ENCODE measurements at places on chromosomes 11 and 22.

DNA sequence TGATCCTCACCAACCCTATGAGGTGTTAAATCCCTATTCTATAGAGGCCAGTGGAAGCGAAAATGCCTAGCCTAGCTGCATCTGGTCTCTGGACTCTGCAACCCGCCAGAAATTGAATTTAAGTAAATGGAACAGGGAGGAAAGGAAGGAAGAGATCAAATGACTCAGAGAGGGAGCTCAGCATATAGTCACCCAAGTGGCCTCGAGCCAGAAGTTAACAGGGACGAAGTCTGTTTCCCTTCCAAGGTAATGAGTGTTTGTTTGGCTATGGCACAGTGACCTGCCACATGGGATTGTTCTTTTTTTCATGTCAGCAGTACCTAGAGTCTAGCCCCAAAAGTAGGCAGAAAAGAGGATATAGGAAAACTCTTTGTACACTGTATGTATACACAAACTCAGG is 66.3 kb downstream of the PAK1 start:
- DNase-seq = peak; percentile 74

DNA sequence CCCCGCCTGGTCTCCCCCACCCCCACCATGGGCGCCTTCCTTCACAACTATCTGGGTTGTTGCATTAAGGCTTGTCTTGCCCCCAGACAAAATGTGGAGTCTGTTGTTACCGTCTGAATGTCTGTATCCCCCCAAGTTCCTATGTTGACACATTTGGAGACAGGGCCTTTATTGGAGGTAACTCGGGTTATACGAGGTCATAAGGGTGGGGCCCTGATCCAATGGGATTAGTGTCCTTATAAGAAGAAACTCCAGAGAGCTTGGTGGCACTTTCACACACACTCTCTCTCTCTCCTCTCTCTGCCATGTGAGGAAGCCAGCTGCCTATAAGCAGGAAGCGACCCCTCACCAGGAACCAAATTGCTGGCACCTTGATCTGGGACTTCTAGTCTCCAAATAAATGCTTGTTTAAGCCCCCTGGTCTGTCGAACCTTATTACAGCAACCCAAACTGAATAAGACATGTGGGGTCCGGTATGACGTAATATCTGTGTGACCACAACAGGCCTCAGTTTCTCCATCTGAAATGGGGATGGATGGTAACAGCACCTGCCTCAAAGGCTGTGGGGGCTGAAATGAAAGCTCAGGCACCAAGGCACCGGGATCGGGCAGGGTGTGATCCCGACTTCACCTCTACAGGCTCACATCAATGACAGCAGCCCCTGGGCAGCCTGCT is 222.3 kb downstream of the CTTN start:
- no peak for DNase-seq

GRCh38 chr11:78219493-78220217 is 30.9 kb downstream of the USP35 start:
- DNase-seq = peak; percentile 41

- DNase-seq = no peak
Observed at GRCh38 chr11:74086242-74086884, 77.5 kb upstream of the UCP3 start.

GRCh38 chr11:126197277-126197939 is 14.0 kb downstream of the RPUSD4 start:
- no peak for DNase-seq

DNA sequence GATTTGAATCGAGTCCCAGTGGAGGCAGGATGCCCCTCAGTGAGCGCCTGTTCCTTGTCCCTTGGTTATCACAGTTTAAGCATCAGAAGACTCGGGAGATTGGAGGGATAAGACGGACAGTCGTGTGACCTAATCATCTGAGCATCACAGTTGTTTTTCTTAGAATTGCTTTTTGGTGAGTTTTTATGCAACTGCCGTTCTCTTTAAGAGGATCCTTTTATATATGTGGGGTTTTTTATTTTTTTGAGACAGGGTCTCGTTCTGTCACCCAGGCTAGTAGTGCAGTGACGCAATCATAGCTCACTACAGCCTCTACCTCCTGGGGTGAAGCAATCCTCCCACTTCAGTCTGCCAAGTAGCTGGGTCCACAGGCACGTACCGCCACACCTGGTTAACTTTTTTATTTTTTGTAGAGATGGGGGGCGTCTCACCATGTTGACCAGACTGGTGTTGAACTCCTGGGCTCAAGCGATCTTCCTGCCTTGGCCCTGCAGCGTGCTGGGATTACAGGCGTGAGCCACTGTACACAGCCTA is 16.5 kb downstream of the NUP50 start:
- no peak for DNase-seq

- DNase-seq = no peak
Observed at GRCh38 chr11:107494055-107494454, 36.4 kb upstream of the CWF19L2 start.

DNA sequence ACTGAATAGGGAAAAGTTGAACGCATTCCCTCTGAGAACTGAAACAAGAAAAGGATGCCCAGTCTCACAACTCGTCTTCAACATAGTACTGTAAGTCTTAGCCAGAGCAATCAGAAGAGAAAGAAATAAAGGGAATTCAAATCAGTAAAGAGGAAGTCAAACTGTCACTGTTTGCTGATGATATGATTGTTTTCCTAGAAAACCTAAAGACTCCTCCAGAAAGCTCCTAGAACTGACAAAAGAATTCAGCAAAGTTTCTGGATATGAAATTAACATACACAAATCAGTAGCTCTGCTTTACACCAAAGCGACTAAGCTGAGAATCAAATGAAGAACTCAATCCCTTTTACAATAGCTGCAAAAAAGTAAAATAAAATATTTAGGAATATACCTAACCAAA is 471.2 kb upstream of the CNTN5 start:
- DNase-seq = no peak

GRCh38 chr22:42743501-42743991 is 22.9 kb upstream of the A4GALT start:
- no peak for DNase-seq

DNA sequence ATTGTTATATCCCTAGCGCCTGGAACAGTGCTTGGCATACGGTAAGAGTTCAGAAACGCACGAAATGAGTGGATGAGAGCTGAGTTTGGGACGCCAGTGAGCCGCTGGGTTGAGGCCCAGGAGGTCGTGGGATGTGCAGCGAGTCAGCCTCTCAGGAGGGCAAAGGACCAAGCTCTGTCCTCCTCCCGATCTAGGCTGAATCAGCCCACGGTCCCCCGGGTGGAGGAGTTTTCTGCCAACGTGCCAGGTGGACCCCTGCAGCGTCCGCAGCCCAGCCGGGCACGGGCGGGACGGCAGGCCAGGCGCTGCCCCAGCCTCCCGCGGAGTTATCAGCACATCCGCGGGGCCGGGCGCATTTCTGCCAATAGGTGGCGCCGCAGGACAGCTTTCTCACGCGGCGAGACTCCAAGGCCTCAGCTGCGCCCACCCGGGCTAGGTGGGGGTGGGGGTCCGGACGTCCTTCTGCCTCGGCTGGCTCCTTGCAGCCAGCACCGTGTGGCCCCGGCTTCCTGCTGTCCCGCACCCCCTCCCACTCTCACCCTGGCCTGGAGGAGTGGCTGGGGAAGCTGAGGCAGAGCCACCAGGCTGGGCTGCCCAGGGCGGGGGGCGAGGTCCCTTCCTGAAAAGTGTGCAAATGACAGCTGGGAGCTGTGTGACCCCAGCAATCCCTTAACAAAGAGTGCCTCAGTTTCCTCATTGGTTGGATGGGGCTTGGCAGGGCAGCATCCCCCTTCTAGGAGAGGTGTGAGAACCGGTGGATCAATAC is 2.2 kb upstream of the RPS19BP1 start:
- DNase-seq = peak; percentile 92

GRCh38 chr11:68889948-68890446 is 13.6 kb downstream of the MRPL21 start:
- DNase-seq = peak; percentile 79

- DNase-seq = no peak
Observed at GRCh38 chr22:22706253-22706915, 62.0 kb downstream of the GGTLC2 start.

- DNase-seq = no peak
Observed at GRCh38 chr22:27050771-27051170, 393.4 kb downstream of the MIAT start.

- DNase-seq = no peak
Observed at GRCh38 chr11:88315015-88315414, 22.5 kb downstream of the CTSC start.

DNA sequence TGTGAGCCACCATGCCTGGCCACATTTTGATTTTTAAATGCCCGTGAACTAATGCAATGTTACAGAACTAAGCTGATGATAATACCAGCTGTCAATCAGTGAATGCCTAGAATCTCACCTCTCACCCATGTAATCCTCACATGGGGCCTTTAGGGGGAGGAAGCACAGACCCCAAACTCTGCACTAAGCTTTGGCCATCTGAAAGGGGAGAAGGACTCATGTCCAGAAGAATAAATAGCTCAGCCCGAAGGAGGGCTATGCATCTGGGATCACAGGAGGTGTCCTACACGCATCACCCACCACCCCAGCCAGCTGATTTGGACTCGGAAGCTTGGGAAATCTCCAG is 36.0 kb upstream of the YPEL1 start:
- DNase-seq = no peak

- peak; percentile 44 for DNase-seq
Observed at GRCh38 chr22:30872285-30873041, 96.1 kb downstream of the MORC2 start.

GRCh38 chr22:31881865-31882264 is 62.5 kb upstream of the YWHAH start:
- DNase-seq = no peak

DNA sequence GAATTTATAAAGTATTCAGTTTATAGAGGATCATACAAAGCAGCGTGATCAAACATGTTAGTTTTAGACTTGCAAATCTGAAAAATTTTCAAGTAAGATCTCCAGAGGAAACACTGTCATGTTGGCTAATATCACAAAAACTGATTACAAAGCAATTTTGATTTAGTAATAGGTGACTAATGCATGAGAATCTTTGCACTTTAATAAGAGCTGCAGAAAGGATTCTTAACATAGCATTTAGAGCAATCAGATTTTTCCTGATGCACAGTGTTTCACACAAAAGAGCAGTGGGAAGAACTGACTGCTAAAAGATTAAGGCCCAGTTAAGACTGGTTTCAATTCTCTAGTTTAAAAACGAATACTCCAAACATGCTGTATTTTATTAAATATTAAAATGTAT is 321.2 kb downstream of the GUCY1A2 start:
- no peak for DNase-seq

- no peak for DNase-seq
Observed at GRCh38 chr11:11297578-11297977, 55.5 kb downstream of the CSNK2A3 start.

- no peak for DNase-seq
Observed at GRCh38 chr11:70296681-70297080, 26.2 kb downstream of the PPFIA1 start.

- no peak for DNase-seq
Observed at GRCh38 chr11:72954860-72955259, 140.6 kb downstream of the ATG16L2 start.

GRCh38 chr11:61454520-61454919 is 24.6 kb downstream of the SDHAF2 start:
- no peak for DNase-seq

- no peak for DNase-seq
Observed at GRCh38 chr22:41613456-41613855, 7.4 kb downstream of the DESI1 start.

- DNase-seq = peak; percentile 85
Observed at GRCh38 chr22:24952837-24953383, 394 bp downstream of the KIAA1671 start.
